Temporal lobe (tissue), 4 donors: ENCODE measurements at places on chromosomes 1 and 21. TPM values are rescaled to one million over a fixed set of nuclear protein-coding genes. Genes with fewer than 3 reads are reported as not detected.

Gene PCP4
- 5.2 TPM for total RNA-seq

Gene IGSF9
- 7.6 TPM for total RNA-seq

Gene ADAMTS1
- 7.1 TPM for total RNA-seq

Gene EFNA4
- total RNA-seq, result 0.74 TPM

Gene PPP1R8
- 38.8 TPM for total RNA-seq
